ENCODE measurements at places on chromosomes 12 and 14.

DNA sequence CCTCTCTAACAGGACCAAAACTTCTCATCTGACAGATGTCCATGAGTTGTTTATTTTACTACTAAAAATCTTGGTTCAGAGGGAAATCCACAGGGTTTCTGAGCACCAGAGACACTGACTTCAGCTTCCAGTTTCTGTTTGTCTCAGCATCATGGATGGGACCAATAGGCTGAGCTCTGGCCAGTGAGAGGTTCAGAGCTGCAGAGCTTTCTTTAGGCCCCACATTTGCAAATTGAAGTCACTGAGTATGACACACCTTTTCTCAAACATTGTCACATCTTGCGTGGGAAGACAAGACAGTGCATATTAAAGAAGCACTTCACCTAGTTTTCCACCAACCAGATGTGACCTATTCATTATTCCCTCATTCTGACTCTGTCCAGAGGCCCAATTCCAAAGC lies 45.2 kb downstream of the RDH12 start:
- DNase-seq: no peak

DNA sequence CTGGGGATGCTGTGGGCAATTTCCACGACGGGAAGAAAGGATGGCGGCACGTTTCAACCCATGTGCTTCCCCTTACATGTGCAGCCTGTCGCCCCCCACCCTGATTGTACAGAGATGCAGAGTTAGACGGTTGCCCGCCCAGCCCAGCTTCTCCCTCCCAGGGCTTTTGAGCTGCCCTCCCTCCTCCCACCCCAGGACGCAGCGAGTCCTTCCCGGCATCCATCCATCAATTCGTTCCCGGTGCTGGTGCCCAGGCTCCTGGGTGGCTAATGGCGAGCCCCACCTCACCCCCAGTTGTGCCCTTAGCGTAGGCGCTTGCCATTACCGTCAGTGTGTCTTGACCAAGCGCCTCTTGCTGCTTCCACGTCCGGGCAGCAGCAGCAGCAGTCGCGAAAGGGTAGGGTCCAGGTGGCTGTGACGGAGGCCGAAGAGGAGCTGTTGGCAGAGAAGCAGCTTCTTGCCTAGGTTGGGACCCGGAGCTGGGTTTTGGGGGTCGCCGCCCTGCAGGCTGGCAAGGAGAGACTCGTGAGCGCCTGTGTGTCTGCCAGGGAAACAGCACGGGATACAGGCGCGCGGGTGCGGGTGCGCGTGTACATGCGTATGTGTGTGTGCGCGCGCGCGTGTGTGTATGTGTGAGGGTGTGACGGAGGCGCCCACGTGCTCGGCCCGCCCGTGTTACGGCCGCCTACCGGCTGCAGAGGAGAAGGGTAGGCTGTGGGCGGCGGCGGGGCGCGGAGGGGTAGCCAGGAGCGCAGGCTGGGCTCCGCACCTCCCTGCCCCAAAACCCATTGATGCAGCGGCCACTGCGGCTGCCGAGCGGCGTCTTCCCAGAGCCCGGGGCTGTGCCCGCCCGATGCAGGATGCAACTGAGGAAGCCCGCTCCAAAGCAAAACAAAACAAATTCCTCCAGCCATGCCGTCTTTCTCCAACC lies at the start of gene SLC6A15:
TSS of gene SLC6A15 (minus strand) at position 602 of the 931 bp plus-strand sequence. CDS start 20,679 bp downstream, outside the sequence.
- DNase-seq: peak; percentile 22

DNA sequence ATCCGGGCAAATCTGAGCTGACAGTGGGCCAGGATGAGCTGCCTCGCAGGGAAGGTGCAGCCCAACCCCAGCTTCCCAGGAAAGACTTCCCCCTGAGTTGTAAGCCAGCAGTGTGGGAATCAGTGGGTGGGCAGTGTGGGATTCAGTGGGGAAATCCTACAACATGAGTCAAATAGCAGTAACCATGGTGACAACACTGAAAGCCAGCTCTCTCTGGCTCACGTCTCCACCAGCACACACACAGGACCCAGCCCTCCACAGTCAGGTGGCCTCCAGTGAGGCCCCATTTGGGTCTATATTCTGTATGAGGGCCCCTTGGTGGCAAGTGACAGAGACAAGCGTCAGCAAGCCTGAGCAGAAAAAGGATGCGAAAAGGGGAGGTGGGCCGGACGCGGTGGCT lies 6.0 kb upstream of the LGALS3 start:
- no peak for DNase-seq

DNA sequence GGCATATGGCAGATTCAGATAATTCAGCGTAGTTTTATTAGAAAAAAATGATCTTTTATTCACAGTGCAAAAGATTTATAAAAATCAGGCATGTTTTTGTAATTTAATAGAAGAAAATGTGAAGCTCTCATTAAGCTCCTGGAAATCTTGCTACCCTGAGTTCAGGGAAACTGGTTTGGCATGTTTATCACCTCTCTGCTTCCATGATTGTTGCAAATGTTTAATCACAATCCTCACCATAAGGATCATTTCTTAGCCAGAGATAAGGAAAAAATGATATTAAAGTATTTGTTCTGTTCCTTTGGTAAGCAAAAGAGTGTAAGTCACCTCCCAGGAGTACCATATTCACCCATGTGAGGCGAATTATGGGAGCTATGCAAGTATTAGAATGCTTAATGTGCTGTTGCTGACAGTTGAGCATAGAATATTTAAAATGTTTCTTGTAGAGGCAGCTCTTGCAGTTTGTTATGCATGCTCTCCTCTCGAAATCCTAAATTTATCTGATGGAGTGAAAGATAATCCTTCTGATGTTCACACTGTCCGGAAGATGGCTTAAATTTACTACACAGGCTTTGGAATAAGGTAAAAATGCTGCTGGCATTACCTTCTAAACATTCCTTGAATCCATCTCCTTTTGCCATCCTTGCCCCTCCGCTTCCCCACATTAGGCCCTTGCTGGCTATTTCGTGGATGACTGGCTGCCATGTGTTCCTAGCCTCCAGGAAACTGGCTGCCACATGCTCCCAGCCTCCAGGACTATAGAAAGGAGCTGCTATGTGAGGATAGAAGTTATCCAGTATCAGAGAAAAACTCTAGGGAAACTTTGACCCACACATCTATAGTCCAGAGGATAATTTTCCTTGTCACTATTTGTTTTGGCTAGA lies 115.8 kb upstream of the CCDC198 start:
- no peak for DNase-seq

GRCh38 chr14:97777622-97778355 lies 980.6 kb downstream of the VRK1 start:
- no peak for DNase-seq

DNA sequence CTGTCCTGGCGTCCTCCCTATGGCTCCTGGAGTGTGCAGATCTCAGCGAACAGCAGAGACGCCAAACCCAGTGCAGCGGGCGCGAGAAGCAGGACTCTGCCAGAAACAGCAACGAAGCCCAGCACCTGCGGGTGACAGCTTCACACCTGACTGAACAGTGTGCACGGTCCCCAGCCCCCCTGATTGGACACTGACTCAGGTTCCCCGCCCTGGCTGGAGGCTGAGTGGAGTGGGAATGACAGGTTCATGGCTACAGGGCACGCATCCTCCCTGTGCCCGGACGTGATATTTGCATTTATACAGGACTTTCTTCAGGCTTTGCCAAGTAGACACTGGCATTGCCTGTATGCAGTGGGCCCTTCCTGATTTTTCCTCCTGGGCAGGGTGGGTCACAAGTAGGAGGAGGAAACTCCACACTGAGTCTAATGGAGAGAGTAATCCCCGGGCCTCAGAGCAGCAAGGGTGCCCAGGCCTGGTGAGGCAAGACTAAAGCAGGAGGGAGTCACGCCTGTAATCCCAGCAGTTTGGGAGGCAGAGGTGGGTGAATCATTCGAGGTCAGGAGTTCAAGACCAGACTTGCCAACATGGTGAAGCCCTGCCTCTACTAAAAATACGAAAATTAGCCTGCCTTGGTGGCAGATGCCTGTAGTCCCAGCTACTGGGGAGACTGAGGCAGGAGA lies 71.6 kb downstream of the ASCL4 start:
- DNase-seq: no peak

DNA sequence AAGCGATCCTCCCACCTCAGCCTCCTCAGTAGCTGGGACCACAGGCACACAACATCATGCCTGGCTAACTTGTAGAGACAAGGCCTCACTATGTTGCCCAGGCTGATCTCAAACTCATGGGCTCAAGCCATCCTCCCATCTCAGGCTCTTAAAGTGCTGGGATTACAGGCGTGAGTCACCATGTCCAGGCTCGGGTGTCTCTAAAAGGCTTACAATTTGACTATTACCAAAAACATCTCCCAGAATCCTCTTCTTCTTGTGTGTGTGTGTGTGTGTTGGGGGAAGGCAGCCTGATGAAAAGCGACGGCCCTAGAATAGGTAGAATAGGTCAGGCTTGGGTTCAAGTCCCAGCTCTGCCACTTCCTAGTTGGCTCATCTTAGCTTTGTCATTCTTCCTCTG lies 16.8 kb downstream of the MSI1 start:
- no peak for DNase-seq

DNA sequence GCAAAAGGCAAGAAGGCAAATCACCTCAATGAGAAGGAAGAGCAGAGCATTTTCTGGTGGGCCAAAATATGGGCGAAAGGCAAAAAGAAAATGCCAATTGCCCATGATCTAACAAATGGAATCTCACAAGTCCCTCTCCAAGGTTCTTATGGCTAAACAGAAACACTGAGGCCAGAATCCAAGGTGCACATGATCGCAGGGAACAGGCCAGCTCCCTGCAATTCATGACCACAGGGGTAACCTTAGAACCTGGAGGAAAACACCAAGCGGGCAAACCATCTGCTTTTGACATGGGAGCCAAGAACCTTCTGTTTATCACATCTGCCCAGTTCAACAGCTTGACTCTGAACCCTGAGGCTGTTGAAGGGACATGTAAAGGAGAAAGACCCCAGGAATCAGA lies 60.0 kb downstream of the NT5DC3 start:
- DNase-seq: no peak

- peak; percentile 55 for DNase-seq
Observed at GRCh38 chr12:8033153-8034044, 883 bp downstream of the FOXJ2 start.

DNA sequence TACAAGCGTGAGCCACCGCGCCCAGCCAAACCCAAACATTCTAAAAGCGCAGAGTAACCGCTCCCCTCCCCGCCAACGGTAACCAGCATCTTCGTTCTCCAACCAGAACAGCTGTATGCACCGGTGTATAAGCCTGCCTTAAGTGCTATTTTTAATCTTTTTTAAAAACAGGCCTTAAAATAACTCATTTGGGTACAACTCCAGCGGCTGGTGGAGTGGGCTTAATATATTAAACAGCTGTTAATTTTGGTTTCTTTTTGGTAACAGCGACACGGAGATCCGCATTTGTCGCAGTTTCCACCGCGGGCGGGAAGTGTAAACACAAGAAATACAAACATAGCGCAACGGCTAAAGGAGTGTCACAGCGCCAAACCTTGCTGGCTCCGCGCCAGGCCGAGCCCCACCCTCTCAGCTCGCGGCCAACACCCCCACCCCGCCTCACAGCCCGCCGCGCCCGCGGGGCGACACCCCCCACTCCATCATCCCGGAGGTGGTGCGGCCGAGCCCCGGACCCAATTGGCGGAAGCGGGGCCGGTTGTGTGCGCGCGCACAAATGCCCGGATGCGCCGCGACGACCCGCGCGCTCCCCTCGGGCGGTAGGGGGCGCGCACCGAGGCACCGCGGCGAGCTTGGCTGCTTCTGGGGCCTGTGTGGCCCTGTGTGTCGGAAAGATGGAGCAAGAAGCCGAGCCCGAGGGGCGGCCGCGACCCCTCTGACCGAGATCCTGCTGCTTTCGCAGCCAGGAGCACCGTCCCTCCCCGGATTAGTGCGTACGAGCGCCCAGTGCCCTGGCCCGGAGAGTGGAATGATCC lies at the start of gene MDM2:
TSS of gene MDM2 (plus strand) at position 602 of the 812 bp plus-strand sequence. CDS start 301 bp downstream, outside the sequence.
- DNase-seq: peak; percentile 74

GRCh38 chr12:90460681-90461080 lies 494.3 kb downstream of the CCER1 start:
- no peak for DNase-seq

DNA sequence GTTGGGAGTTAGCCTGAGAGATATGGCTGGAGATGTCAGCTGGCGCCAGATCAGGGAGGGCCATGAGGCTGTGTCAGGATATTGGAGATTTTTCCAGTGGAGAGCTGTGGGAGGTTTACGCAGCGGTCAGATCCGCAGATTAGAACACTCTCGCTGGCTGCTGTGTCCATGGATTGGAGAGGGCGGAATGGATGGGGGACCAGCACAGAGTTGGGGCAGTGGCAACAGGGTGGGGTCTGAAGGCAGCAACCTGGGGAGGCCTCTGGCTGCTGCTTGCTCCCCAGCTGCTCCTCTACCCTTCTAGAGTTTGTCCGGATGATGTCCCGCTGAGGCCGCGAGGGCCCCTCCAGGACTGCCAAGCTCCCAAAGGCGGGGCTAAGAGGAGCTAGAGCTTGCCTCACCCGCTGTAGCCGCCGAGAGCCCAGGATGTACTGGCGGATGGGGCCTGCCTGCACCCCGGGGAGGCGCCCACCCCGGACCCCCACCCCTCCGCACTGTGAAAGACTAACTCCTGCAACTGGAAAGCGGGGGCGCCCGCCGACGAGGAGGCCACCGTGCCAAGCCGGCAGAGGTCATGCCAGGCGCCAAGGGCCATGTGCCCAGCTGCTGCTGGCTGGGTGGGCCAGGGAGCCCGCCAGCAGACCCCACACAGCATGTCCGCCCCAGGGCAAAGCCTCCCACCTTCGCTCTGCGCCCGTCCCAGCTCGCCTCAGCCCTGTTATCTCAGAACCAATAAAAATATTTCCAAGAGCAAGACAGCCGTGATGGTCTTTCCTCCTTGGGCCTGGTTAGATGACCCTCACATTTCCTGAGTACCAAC lies 20.2 kb upstream of the MLEC start:
- no peak for DNase-seq

DNA sequence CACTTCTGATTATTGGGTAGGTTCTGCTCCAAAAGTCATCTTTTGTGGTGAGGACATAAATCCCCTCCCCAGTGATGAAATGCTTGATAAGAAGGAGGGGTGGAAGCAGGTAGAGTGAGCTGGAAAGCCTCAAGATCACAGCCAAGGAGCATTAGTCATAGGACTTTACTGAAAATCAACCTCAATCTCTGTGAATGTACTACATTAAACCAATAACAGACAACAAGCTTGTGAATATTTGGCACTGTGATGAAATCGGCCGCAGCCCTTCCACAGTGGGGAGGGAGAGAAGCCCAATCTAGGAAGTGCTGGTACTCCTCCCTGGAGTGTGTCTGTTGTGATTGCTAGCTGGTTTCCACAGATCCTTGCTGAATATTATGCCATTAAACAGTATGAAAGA lies 41.2 kb upstream of the PTCSC3 start:
- DNase-seq: no peak

DNA sequence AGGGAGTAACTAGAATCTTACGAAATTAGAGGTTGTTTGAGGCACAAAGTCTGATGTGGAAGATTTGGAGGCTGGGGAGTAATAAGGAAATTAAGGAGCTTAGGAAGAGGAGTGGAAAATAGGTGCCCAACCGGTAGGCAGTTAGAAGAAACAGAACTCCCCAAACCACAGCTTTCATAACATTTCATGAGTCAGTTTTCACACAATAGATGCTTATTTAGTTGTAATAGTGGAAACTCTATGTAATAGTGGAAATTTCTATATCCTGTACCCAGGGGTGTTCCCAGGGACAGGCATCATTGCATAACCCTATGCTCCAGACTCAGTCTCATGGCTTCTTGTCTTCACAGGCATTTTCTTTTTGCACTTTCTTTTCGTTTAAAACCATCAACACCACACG lies 8.3 kb downstream of the C3AR1 start:
- DNase-seq: no peak

GRCh38 chr12:113449839-113450238 lies 21.8 kb downstream of the LHX5 start:
- DNase-seq: no peak

GRCh38 chr14:94469261-94469660 lies 6.7 kb downstream of the SERPINA9 start:
- DNase-seq: no peak

- DNase-seq: no peak
Observed at GRCh38 chr12:48765753-48766162, 23.1 kb downstream of the ADCY6 start.
